ENCODE measurements at places on chromosomes 2 and 18. TPM values are rescaled to one million over a fixed set of nuclear protein-coding genes. Genes with fewer than 3 reads are reported as not detected.

Gene RAB3GAP1
- total RNA-seq = 29.5 TPM

Gene CHMP1B
- 73.6 TPM for total RNA-seq

Gene FRZB
- 0.15 TPM for total RNA-seq

Gene FBXO15
- total RNA-seq = 2.2 TPM

Gene CCBE1
- total RNA-seq = 5.8 TPM

Gene REG3A
- not detected for total RNA-seq

Gene FLACC1
- total RNA-seq = 0.75 TPM

Gene TXNL4A
- 106 TPM for total RNA-seq

Gene HRH4
- 0.18 TPM for total RNA-seq

Gene CD8B2
- not detected for total RNA-seq

Data from PC-9 (cell line).